NCI-H1092 (cell line): ENCODE measurements at places on chromosomes 16 and 17.
A peak's percentile ranks its signal among the peaks of the same experiment; 100 is the strongest.

DNA sequence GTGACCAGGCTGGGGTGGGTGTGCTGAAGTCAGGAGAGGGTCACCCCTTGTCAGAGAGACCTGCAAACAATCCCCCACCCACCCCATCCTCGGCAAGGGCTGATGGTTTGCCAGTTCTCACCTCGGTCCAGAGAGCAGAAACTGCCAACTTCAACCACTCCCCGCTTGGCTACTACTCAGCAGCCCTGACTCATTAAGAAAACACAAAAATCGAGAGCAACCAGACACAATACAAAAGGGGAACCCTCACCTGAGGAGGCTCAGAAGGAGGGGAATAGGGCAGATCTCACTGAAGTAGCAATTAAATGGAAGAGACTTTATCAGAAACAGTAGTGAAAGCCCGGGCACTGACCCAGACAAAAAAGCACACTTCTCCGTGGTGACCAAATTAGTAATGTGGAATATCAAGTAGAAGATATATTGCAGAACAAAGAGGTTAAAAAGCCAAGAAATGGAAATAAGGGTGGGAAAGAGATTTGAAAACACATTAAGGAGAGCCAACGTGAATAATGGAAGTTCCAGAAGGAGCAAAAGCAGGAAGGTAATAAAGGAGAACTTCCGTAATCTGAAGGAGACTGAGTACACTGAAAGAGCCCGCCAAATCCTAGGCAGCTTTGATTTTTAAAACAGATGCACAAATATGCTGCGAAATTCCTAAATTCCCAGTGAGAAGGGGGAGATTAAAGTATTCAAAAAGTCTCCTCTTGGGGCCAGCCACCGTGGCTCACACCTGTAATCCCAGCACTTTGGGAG lies 23.6 kb downstream of the CENPV start:
- no peak for DNase-seq

GRCh38 chr17:82216301-82217119 lies 3.9 kb upstream of the CCDC57 start:
- DNase-seq = no peak

DNA sequence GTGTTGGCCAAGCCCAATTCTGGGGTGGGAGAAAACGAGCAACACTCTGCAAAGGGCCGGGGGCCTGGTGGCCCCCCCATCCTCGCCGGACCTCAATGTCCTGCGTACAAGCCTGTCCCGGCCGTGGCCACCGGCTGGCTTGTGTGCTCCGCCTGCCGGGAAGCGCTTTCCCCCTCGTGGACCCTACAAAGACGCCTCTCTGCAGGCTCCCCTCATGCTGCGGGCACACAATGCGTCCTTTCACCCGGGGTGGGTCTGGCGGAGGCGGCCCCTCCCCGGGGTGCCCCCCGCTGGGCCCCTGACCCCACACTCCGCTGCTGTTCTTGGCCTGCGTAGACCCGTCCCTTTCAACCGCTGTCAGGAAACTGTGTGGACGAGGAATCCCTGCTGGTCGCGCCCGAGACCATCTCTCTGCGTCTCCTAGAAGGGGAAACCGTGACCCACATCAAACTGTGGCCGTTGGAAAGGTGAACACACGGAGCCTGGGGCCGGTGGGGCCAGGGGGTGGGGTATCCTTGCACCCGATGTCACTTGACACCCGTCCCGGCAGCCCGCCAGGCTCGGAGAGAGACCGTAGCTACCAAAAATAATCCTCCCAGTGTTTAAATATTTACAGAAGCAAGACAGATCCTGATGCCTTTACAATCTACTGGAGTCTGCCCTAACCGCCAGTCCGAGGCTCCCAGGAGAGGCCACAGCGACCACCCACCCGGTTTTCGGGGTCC lies 43.6 kb downstream of the TBC1D16 start:
- DNase-seq = peak; percentile 67

- DNase-seq = peak; percentile 74
These were observed 31.9 kb downstream of the PDIA2 start for GRCh38 chr16:314795-315299.

GRCh38 chr17:77301694-77302266 lies 161.0 kb downstream of the SEC14L1 start:
- no peak for DNase-seq

GRCh38 chr17:17216236-17216635 lies 10.1 kb upstream of the PLD6 start:
- no peak for DNase-seq

GRCh38 chr16:84751241-84751640 lies 51.4 kb downstream of the USP10 start:
- no peak for DNase-seq

- DNase-seq = no peak
These were observed 33.4 kb downstream of the AXIN2 start for GRCh38 chr17:65527857-65528591.

DNA sequence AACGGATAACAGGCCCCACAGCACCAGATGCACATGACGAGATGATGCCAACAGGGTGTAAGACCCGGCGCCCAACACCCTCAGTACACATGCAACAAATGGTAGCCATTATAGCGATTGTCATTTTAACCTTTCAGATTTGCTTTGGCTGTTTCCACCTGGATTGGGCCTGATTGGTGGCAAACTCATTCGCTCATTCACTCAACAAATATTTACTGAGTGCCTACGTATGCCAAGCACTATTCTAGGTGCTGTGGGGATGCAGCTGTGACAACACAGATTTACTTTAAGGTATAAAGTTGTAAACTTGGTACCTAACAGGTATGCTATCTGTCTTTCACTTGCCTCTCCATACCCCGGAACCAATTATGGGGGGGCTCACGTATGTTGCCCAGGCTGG lies 66.8 kb downstream of the SRCIN1 start:
- peak; percentile 80 for DNase-seq

- no peak for DNase-seq
These were observed 441.9 kb downstream of the SOX9 start for GRCh38 chr17:72562615-72563188.

DNA sequence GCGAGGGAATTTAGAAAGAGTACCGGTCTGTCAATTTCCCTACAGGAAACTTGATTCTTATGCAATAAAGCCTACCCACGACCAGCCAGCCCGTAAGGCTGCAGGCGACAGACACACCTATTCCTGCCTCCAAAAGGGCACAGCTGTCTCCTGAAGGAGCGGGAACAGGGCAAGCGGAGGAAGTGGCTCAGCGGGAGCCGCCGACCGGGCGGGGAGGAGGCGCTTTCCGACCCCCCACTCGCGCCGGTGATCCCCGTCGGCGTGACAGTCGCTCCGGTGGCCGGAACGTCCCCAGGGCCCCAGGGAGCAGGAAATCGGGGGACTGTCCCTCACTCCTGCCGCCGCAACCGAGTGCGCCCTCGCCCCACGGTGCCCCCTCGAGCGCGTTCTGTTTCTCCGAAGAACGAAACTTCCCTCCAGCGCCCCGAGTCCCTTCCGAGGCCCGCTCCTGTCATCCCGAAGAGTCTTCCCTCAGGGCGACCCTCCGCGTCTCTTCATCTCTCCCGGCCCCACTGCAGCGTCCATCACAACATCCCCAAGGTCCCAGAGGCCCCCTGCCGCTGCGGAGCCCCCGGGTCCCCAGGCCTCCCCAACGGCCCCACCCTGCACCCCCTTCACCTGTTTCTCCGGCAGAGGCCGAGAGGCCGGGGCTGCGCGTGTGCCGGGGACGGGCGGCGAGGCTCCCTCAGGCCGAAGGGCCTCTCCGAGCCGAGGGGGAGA lies 421 bp downstream of the STAT3 start:
- DNase-seq = peak; percentile 45

GRCh38 chr16:53090286-53090590 lies 35.4 kb downstream of the CHD9 start:
- DNase-seq = no peak

DNA sequence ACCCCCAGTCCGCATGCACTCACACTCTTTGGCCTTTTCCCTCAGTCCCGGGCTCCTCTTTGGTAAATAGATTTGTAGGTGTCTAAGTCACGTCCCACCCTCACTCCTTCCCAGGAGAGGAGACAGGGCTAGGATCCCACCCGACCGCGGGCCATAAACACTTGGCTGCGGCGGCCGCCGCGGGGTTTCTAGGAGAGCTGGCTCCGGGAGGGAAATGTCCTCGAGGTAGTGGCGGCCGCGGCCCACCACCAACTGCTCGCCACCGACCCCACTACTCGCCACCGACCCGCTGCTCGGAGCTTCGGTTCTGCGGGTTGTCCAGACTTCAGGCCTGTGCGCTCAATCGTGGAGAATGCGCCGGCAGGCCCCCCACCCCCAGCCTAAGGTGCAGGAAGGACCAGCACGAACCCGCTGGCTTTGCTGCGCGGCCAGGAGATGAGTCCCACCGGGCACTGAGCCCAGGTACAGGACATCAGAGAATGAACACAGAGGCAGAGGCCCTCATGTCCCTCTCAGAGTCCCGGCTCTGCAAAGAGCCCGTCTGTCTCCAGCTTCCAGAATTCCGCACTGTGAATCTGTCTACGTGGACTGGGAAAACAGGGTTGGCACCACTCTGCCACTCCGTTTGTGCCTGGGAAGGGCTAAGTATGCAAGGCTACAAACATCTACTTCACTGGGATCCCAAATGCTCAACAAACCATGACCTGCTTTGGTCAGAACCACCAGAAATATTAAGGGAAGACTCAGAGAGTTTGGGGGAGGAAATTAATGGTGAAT lies 2.5 kb downstream of the PRAC2 start:
- no peak for DNase-seq

- DNase-seq = no peak
These were observed 27.1 kb downstream of the GINS3 start for GRCh38 chr16:58419241-58419990.
